ENCODE measurements at places on chromosomes 5 and 9. TPM values are rescaled to one million over a fixed set of nuclear protein-coding genes. Genes with fewer than 3 reads are reported as not detected.
A peak's percentile ranks its signal among the peaks of the same experiment; 100 is the strongest.

- no peak for DNase-seq
Measured at GRCh38 chr5:56479696-56480077, 246.6 kb upstream of the ANKRD55 start.

CTXN3 gene
- not detected for total RNA-seq

DNA sequence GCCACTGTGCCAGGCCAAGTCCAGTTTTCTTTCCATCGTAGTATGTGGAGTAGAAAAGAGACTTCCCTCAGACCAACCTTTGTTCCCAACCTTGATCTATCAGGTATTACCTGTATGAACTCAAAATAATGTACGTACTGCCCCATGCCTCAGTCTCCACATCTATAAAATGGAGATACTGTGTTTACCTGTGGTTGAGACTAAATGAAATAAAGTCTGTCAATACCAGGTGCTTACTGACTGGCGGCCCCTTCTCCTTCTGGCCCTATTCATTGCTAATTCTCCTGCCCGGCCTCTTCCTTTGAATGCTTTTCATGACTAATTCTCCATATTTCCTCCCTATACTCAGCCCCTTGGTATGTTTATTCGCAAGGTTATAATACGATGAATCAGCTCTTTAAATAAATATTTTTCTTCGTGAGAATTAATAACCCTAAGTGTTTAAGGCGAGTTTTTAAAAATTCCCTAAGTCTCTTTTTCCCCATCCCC is 89.6 kb upstream of the BASP1 start:
- DNase-seq = peak; percentile 81

DNA sequence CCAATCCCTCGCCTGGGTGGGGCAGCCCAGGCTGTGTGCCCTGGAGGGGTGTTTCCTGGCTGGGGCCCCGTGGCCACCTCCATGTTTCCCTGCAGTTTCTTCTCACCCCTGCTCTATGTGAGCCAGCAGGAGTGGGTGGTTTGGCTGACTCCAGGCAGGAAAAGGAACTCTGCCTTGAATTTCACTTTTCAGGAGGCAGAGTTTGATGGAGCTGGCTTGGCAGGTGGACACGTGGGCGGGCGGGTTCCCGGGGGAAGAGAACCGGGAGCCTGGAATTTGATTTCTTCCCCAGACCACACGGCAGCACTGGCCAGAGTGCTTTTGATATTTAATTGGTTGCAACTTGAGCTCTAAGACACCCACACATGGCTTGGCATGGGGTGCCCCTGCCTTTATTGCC is 119.8 kb upstream of the PANK3 start:
- DNase-seq = no peak

DNA sequence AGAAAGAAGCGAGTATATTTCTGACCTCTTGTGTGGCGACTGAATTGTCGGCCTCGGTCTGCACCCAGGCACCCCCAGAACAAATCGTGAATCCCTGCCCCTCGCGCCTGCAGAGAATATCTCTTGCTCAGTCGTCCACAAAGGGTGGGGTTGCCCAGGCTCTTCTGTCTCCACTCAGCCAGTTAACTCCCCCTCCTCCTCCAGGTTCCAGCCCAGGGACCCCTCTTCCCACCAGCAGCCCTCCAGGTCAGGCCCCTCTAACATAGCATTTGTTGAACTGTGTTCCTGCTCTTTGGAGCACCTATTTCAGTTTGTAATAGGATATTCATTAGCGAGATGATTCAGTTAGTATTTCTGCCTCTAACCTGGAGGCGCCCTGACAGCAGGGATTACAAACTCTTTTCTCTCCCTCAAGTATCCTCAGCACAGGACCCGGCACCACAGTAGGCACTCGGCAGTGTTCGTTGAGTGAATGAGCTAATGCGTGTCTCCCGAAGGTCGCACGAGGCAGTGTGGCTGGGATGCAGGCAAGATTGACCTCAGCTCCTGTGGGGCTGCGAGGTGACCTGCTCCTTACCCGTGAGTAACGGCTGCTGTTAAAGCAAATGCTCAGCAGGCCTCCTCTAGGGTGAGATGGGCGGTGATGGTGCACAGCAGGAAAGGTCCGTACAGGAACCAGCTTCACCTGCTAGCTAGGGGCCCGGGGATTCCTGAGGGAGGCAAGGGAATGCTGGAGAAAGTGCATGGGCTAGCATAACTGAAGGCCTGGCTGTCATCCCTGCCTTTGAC is 25.8 kb downstream of the ZBTB34 start:
- DNase-seq = no peak

ANKDD1B gene
- 0.10 TPM for total RNA-seq

- no peak for DNase-seq
Measured at GRCh38 chr5:44659334-44659733, 149.4 kb upstream of the MRPS30 start.

DNA sequence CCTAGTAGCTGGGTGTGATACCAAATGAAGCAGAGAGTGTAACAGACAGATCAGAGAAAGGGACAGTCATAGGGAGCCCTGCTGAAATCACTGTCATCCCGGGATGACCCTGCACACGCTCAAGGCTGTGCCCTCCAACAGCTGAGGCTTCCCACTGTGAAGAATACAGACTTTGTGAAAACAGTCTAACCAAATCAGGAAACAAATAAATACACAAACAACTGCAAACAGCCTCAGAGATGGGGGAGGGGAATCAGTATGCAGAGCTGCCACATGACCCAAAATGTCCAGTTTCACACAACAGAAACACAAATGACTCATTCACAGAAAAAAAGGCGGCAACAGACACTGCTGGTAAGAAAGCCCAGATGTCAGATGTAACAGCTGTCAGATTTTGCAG is 101.9 kb downstream of the ADAMTS2 start:
- no peak for DNase-seq

DNA sequence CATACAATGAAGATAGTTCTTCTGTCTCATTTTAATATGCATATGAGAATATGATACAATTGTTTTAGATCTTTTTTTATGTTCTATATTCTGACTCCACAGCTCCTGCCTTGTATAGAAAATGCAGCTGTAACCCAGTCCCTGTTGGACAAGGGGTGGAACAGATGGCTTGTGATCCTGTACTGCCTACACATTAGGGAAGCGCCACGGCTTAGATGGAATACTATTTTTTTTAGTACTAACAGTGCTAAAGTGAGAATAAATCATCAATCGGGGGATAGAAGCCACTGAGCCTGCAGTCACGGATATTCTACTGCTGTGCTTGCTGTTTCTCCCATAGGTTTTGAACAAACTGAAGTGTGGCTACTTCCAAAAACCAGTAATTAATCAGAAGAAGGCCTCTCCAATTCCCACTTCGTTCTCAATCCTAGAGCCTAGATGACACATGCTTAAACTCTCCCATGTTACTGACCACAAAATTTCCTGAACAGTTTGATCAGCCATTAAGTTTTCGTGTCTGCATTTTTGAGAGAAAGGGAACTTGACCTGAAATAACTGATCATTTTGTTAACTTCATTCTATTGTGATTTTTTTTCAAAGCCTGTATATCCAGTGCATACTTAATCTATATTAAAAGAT is 150.3 kb downstream of the CDH18 start:
- no peak for DNase-seq

GRCh38 chr9:116479056-116479544 is 208.0 kb upstream of the TRIM32 start:
- DNase-seq = no peak

DNA sequence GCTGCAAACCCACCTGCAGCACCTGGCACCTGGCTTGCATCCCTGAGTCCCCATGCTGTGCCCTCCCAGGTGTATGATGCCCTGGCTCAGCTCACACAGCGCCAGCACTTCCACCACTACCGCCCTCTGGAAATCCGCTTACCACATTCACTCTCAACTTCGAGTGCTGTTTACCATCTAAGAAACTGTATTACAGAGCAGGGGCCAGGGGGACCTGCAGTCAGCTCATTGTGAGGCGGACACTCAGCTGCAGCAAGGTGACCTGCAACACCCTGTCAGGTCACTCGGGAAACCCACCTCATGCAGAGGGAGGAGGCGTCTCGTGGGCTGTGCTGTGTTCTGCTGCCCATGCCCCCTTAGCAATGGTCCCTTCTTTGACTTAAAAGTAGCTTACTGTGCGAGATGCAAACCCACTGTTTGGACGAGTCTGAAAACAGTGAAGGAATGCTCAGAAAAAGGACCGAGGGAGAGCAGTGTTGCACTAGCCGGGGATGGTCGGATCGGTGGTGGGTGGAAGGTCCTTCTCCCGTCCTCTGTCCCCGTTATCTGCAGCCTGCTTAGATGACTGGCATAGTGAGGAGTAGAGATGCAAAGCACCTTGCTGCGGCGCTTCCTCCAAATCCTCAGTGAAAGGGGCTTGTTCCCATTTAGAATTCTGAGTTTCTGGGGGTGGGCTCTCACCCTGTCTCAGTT is 55.2 kb upstream of the CTSL start:
- DNase-seq = no peak

GRPEL2 gene
- 24.9 TPM for total RNA-seq

PRKACG gene
- total RNA-seq = not detected

HTR4 gene
- not detected for total RNA-seq

DNA sequence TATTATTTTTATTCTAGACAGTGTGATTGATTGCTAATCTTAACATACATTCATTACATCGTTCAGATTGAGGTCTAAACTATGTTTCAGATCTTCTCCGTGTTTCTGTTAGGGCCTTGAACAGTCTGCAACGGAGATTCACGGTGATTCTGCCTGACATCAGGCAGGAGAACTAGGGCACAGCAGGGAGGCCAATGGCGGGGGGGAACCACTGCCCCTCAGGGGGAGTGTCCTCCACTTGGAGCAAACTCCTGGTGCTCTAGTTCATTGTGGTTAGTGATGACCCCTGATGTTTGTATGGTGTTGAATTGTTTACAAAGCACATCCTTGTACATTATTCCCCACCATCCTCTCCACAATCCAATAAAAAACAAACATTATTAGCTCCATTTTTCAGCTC is 173.5 kb downstream of the ZNF608 start:
- DNase-seq = no peak

DNA sequence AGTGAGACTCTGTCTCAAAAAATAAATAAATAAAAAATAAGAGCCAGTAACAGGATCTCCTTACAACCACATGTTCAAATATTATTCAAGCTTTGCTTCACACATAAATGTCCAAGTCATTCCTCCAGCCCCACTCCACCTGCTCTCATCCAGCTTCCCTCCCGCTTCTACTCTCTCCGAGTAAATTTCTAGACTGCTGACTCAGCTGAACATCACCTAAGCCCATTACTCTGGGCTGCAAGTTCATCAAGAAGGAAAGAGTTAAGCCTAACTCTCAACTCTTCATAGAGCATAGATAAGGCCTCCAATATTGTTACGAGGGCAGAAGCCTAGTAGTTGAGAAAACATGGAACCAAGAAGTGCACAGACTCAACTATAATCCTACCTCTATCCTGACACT is 300.2 kb downstream of the FBXL17 start:
- DNase-seq = no peak

- no peak for DNase-seq
Measured at GRCh38 chr9:119252671-119253299, 116.5 kb downstream of the BRINP1 start.

SETX gene
- 29.3 TPM for total RNA-seq

DNA sequence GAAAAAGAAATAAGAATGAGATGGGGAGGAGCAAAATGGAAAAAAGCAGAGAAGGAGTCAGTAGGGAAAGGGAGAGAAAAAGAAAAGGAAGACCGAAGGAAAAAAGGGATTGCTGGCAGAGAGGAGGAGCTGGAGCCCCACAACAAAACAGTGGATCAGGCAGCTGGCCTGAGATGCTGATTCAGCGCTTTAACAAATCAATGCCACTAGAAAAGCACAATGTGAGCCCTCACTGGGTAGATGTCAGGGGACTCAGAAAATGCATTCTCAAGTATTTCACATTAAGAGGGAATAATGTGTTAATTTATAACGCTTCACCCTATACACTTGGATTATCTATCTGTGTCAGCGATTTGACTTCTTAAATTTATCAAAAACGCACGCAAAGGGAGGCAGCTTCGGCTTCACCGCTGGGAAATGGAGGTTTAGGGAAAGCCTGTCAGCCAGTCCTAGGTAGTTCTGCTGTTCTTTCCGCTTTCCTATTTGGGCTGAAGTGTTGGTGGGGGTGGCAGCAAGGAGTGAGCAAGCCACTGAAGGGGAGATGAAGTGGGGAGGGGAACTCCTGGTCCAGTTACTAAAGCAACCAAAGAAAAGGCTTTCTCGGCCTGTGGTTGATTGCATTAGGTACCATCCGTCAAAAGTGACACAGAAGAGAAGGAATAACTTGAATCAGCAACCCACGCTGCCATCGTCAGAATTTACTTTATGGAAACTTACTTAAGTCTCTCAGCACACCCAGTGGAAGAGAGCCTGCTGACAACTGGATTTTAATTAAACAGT is 161.6 kb downstream of the BNC2 start:
- no peak for DNase-seq

PDE6A gene
- not detected for total RNA-seq

- no peak for DNase-seq
Measured at GRCh38 chr9:132099167-132099566, 19.5 kb upstream of the MED27 start.

BNC2 gene
- 0.85 TPM for total RNA-seq

EGFLAM gene
- total RNA-seq = 0.63 TPM

DNA sequence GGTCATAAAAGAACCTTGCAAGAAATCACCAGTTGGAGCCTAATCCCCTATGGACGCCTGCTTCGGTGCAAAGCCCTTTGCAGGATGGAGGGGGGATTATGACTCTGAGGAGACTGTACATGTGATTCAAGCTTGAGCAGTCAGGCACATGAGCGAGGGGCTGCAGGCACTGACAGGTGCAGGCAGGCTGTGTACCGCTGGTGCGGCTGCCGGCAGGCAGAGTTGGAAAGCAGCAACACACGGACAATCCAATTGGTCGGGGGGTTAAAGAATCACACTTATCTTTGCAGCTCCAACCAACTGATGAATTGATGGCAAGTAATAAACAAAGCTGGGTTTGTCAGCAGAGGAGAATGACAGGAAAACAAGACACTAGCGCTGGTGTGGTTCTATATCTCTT is 5.7 kb downstream of the WHRN start:
- DNase-seq = no peak

- no peak for DNase-seq
Measured at GRCh38 chr9:87445646-87446045, 52.0 kb upstream of the DAPK1 start.

GRCh38 chr5:143582176-143582575 is 178.7 kb upstream of the NR3C1 start:
- no peak for DNase-seq

LAMC3 gene
- not detected for total RNA-seq

SPINK6 gene
- total RNA-seq = 1.1 TPM

PCDHB12 gene
- not detected for total RNA-seq

DNA sequence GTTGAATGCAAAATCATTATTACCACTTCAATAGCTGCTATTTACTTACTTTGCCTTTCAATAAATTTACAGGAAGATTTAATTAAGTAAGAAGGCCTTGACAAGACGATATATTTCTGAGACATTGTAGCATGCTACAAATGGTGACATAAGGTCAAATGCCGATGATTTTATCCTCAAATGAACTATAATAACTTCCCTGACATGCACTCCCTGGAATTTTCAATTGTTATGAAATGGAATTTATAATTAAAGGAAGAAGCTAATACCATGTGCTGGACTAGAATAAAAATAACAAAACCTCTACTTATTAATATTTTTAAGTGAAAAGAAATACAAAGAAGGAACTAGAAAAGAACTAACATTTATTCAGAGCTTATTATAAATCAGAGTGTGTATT is 30.2 kb upstream of the ITGA1 start:
- no peak for DNase-seq

Measured in foreskin keratinocyte (primary cell).